ENCODE measurements at places on chromosomes 3 and 15.

DNA sequence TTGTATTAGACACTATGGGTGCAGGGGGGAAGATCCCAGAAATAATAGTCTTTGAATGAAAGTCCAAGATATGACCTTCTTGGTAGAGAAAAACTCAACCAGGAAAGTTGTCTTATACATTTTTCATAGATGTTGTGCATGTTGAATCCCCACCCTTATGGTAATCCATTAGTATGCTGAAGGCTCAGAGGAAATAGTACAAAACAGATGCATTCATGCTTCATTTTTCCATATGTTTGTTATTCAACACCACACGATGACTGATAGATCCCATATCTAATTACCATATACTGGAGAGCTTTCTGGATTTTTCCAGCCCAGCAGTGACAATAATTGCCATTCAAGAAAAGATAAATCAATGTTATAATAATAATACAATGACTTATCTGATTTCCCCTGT lies 487.4 kb downstream of the FGF12 start:
- DNase-seq, result no peak

- peak; percentile 28 for DNase-seq
Measured at GRCh38 chr15:84748274-84749110, at the start of gene ZNF592. Gene ZNF592 (plus strand): TSS chr15:84748592. CDS start chr15:84782676, 34,084 bp downstream.

DNA sequence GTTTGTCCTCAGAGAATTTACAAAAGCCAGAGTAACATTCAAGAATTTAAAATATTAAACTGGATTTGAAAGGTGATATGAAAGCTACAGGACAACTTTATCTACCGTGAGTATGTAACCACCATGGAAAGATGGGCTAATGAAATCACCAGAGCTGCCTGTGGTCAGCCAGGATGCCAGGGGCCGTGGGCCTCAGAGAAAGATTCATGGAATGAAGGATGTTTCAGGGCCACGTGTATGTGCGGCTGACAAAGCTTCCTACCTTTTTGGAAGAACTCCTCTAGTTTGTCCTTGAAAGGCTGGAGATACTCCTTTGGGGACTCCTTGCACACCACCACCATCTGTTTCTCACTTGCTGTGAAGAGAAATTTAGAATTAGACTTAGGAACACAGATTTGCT lies 138.9 kb downstream of the GREM1 start:
- no peak for DNase-seq

DNA sequence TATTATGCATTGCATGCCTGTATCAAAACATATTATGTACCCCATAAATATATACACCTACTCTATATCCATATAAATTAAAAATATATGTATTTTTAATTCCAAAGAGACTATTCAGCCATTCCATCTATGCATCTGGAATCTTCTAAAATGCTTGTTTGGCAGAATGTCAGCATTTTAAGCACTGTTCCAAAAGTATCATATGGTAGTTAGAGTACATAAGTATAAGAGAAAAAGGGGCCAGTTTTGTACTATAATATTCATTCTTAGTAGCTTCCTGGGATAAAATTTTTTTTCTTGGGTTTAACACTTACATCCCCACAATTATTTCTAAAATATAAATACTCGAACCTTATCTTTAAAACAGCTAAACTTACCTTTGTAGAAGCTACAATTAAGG lies 60.4 kb upstream of the COL6A6 start:
- no peak for DNase-seq

GRCh38 chr3:134576426-134576825 lies 74.4 kb downstream of the KY start:
- DNase-seq, result no peak

DNA sequence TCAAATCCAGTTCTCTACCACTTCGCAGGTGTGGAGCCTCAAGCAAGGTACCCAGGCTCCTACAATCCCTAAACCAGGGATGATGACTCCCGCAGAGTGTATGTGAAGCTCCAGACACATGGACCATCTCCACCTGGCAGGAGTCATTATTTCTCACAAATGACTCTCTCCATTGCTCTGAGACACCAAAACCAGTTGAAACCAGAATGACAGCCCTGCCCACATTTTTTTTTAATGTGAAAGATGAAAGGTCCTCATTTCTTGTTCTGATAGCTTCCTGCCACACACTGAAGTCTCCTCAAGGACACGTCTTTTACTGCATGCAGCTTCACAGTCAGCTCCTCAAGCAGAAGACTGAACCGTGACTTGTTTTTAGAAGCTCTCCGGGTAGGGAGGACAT lies 61.4 kb upstream of the ZBTB38 start:
- no peak for DNase-seq

GRCh38 chr3:46634856-46635255 lies 22.5 kb downstream of the FAM240A start:
- no peak for DNase-seq

- no peak for DNase-seq
Measured at GRCh38 chr3:189530822-189531221, 100.4 kb upstream of the TP63 start.

- no peak for DNase-seq
Measured at GRCh38 chr15:80512726-80513660, 108.8 kb downstream of the ARNT2 start.

DNA sequence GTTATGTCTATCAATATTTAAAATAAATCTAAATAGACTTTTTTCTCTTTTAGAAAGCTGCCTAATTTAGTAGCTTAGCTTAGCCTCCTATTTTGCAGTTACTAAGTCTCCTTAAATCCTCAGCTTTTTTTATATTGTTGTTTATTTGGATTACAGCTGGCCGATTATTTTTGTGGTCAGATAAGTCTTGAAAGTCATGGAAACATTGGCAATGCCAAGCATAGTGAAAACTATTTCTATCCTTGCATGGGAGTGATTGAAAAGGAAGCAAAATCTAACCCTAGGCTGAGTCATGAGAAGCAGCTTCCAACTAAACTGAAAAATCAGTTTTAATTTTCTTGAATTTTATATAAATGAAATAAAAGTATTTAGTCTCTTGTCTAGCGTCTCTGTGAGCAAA lies 1063.0 kb upstream of the GBE1 start:
- no peak for DNase-seq

GRCh38 chr3:46214751-46215352 lies 6.7 kb upstream of the CCR1 start:
- peak; percentile 12 for DNase-seq

- no peak for DNase-seq
Measured at GRCh38 chr3:134481166-134481565, 4.6 kb downstream of the ANAPC13 start.

DNA sequence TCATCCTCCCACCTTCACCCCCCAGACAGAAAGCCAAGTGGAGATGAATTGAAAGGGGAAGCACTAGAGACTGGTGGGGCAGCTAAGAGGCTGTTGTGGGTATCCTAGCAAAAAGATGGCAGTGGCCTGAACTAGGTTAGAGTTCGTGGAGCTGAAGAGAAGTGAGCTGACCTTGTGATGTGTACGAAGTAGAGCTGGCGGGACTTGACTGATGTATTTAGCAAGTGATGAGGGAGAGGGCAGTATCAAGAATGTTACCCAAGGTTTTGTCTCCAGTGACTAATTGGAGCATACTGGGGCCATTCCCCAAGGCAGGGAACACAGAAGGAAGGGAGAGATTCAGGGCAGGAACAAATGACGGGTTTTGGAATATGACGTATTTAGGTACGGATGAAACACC lies 50.0 kb upstream of the CP start:
- DNase-seq, result no peak

- no peak for DNase-seq
Measured at GRCh38 chr15:50414624-50415023, 9.6 kb upstream of the USP8 start.

- no peak for DNase-seq
Measured at GRCh38 chr3:46408853-46409252, 1.8 kb downstream of the CCRL2 start.

- DNase-seq, result peak; percentile 89
Measured at GRCh38 chr15:30929064-30929669, 25.5 kb downstream of the FAN1 start.

DNA sequence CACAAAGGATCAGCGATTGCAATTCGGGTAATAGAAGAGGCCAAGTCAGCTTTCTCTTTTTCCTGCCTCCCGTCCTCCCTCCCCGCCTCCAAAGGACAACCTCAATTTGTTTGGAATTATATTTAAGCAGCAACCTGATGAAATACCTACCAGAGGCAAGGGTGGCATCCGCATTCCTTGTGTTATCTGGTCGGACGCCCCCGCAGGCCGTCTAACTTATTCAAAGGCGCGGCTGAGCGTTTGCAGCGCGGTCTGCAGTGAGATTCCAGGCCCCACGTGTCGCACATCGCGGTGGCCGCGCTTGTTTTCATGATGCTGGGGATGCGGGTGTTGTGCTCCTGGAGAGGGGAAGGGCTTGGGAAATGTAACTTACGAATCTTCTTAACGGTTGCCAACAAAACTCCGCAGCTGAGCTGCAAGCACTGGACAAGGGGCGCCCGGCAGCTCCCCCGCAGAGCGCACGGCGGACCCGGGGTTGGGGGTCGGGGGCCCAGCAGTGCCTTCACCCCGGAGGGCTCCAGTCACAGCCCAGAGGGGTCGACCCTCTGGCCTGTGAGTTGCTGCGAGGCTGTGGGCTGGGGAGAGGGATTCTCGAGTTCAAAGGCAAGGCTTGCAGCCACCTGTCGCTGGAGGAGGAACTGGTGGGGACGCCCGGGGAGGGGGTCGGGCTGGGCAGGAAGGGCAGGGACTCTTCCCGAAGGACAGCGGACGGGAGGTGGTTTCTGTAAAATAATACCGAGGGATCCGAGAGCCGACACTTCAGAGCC lies 20.5 kb upstream of the RGMA start:
- DNase-seq, result no peak

DNA sequence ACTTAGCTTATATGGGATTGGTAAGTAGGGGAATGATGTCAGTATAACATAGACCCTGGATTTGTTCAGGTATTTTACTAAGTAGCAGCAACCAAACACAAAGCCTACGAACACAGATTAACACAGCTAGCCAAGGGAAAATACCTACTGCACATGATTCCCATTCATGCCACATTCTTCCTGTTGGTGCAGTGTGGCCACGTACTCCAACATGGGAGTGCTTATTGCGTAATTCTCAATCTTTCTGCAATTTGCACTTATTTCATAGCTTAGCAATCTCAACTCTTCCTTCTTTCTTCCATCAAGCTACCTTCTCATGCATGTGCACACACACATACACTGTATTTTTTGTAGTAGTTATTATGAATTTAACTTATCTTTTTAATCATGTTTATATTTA lies 186.8 kb downstream of the IL5RA start:
- DNase-seq, result no peak

DNA sequence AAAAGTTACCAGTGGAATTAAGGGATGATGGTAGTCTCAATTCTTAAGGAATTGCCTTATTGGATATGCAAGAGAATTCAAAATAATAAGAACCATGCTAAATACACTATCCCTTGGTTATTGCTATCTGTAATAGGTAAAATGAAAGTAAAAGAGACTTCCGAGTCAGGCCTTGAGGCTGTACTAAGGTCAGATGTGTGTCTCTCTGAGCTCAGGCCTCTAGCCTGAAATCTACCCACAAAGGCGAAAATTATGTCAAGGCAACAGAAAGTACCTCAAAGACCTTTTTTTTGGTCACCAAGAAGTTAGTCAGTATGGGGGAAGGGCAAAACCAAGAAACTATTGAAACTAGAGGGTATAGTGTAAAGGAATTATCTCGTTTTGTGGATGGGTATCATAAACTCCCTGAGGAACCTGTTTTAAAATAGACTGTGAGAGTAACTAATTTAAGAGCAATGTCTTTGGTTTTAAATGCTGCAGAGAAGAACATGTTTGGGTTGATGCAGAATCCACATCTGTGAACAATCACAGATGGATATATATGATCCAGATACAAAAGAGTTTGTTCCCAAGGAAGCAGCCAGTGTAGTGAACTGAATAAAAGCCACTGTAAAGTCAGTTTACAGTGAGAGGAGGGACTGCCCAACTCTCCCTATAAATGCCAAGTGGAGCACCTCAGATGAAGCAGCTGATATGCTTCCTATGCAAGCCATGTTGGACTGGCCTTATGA lies 382.3 kb upstream of the SEMA6D start:
- DNase-seq, result no peak

DNA sequence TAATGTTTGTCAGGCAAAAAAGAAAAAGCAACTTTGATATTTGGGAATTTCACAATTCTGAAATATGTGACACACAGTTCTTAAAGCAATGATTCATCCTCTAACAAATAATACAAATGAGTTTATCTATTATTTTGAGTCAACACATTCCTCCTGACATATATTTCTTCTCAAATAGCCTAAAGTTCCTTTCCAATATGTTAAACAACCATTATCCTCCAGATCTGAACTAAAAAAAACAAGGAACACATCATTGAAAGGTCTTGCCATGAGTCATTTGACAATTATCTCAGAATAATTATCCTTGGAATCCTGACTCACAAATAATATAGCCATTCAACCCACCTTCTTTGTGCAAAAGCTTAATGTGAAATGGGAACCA lies 208.7 kb upstream of the CDIN1 start:
- no peak for DNase-seq

GRCh38 chr3:76900596-76900995 lies 139.3 kb upstream of the ROBO2 start:
- no peak for DNase-seq

GRCh38 chr3:36678216-36679013 lies 85.9 kb downstream of the DCLK3 start:
- DNase-seq, result no peak

GRCh38 chr3:172347895-172348679 lies 100.2 kb downstream of the GHSR start:
- DNase-seq, result peak; percentile 13

All from NCI-H1105 (cell line).